ENCODE measurements at places on chromosomes 11 and 22.

- no peak for DNase-seq
These were observed 99.6 kb upstream of the GRAMD1B start for GRCh38 chr11:123330471-123330870.

DNA sequence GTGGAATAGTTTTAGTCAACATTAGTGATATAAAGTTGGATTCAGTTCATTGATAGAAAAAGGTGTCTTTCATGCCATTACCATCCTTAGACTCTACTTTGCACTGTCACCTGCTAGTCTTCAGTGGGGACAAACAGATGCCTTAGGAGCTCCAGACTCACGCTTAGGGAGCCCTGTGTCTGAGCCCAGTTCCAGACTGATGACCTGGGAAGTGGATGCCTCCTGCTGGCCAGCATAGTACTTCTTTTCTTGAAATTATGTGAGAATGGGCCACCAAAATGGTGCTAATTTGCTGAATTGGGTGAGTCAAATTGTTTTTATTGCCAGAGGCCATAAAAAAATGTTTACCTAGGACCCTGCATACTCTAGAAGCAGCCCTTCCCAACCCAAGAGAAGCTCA lies 53.9 kb downstream of the NOX4 start:
- DNase-seq, result no peak

GRCh38 chr11:133545199-133545803 lies 13.0 kb upstream of the OPCML start:
- DNase-seq, result peak; percentile 13

DNA sequence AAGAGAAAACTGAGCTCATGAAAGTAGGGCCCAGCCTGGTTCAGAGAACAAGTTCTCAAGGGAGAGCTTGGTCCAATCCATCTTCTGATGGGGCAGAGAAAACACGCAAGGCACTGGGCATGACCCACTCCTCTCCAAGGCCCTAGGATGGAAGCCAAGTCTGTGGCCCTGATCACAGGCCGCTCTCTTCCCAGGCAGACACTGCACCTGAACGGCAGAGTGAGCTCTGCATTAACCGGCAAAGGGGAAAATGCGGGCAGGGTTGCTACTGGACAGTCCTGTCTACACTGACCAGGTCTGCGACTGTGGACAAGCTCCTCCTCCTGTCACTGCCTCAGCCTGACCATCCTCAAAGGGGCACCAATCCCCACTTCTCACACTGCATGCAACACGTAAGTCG lies 49.3 kb downstream of the SGSM3 start:
- no peak for DNase-seq

GRCh38 chr11:64858467-64859263 lies 14.2 kb upstream of the CDC42BPG start:
- no peak for DNase-seq

DNA sequence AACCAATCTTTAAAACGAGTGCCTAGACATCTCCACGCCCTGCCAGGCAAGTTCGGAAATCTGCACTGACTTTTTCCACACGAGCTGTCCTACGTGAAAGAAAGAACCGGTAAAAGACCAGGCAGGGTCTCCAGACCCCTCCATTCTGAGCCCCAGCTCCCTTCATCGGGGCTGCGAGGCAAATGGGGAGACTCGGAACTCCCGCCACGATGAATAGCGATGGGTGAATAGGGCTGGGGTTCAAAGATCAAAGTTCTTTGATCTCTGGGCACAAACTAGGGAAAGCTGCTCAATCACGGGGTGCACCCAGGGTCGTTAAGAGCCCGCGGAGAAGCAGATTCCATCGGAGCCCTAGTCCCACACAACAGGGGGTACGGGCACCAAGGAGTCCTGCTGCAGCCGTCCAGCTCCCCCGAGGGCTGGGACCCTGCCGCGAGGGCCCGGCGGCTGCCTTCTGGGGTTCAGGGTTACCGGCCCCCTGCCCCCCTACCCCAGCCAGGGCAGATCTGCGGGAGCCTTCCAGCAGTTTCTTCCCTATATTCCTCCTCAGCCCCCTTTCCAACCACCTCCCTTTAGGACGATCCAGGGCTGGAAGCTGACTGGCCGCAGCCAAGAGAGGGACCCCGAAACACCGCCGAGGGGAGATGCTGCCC lies 1.1 kb downstream of the LRP4 start:
- DNase-seq, result no peak

DNA sequence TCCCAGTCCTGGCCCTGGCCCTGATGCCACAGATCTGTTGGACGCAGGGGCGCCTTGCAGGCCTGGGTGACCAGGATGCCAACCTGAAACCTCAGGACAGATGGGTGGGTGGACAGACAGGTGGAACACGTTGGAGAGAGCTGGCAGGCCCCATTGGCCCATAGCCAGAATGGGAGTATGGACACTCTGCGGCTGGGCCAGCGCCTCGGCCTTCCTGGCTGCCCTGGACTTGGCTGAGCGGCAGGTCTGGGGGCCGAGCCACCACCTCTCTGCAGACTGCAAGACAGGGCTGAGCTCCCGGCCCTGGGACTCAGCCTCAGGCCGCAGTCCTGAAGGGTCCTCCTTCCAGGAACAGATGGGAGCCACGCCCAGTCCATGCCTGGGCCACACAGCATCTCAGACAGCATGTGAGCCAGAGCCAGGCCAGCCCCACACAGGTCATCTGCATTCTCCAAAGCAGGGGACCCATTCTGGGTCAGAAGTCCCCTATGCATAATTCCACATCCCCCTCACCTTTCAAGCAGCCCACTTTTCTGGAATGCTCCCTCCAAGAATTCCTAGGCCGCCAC lies 14.1 kb downstream of the WNT7B start:
- DNase-seq, result no peak

GRCh38 chr22:25080855-25081254 lies 118.8 kb upstream of the CRYBB3 start:
- DNase-seq, result no peak

GRCh38 chr22:32684822-32685187 lies 116.7 kb upstream of the TIMP3 start:
- no peak for DNase-seq

- no peak for DNase-seq
These were observed 4.9 kb downstream of the USP18 start for GRCh38 chr22:18154821-18155390.

DNA sequence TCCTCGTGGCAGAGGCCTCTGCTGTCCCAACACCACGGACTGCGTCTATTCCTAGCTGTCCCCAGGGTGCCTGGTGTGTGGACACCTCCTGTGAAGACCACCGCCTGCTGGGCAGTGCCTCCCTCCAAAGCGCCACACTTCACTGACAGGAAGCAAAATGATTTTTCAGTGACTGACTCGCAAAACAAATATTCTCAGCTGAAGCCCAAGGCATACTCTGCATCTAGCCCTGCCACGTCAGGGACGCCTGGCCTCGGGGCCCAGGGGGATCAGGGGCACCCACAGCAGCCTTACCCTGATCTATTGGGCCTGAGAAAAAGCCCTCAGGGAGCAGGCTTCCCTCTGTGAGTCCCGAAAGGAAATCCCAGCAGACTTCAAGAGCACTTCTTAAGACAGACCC lies 2.2 kb downstream of the BRD1 start:
- DNase-seq, result no peak

DNA sequence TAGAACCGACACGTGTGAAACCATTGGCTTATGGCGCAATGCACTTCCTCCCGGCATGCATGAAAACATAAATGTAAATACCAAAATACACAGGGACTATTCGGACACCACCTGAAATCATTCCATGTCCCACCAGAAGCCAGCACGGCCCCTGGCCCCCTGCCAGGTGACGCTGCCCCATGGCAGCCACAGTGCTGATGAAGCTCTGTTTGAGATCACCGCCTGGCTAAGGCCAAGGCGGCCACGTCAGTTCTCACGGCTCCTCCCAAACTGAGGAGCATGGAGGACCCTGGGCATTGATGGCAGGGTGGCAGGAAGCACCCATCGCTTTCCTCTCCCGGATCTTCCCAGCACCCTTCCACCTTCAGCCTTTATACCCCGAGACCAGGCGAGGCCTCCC lies 89.5 kb downstream of the CDKN1C start:
- DNase-seq, result no peak

DNA sequence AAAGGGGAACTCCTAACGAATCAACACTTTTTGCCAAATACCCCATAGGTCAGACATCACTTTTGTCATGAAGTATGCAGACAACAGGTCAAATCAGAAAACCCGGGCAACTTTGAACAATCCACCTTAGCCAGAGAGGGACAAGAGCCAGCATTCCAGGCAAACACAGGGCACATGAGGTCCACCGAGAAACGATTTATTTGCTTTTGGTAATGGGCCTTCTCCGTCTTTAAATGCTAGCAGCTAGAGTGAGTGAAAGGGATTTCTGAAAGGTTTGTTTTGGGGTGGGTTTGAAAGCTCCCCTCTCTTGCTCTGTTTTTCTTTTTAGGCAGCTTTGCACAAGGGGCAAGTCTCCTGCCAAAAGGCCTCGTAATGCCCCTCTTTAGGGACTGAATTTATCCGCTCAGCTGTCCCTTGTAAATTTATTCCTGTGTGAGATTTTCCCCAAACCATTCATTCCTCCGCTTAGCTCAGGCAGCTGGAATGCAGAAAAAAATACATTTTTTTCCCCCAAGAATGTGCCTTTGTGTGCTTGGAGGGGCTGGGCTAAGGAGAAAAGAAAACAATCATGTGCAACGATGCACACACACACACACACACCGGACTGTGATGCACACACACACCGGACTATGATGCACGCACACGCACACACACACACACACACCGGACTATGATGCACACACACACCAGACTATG lies 196.9 kb downstream of the SNX19 start:
- DNase-seq, result no peak

- no peak for DNase-seq
These were observed 44.7 kb upstream of the CD5 start for GRCh38 chr11:61057615-61058014.

DNA sequence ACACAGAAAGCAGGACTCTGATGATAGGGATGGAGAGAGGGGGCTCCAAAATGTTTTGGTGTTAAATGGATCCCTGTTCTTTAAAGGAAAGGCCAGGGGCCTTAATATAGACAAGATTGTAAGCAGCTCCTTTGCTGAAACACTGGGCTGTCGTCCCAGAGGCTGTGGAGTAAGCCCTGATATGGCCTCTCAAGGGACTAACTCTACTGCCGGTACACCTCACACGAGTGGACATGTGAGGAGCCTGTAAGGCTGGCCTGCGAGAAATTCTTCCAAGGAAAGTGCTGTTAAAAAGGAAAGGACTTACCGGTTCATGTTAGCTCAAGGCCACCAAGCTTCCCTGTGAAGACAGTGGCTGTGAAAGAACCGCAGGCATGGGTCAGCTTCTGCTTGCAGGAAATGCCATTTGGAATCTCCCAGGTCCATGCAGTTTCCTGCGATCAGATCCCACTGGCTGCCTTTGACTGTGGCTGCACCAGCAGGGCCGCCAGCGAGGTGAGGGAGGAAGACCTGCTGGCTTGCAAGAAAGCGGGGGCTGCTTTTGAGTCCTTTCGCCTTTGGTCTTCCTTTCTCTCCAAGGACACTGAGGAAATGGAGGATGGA lies 106.6 kb downstream of the PRR5L start:
- DNase-seq, result no peak

GRCh38 chr11:3202759-3203158 lies 15.9 kb downstream of the MRGPRG start:
- no peak for DNase-seq

DNA sequence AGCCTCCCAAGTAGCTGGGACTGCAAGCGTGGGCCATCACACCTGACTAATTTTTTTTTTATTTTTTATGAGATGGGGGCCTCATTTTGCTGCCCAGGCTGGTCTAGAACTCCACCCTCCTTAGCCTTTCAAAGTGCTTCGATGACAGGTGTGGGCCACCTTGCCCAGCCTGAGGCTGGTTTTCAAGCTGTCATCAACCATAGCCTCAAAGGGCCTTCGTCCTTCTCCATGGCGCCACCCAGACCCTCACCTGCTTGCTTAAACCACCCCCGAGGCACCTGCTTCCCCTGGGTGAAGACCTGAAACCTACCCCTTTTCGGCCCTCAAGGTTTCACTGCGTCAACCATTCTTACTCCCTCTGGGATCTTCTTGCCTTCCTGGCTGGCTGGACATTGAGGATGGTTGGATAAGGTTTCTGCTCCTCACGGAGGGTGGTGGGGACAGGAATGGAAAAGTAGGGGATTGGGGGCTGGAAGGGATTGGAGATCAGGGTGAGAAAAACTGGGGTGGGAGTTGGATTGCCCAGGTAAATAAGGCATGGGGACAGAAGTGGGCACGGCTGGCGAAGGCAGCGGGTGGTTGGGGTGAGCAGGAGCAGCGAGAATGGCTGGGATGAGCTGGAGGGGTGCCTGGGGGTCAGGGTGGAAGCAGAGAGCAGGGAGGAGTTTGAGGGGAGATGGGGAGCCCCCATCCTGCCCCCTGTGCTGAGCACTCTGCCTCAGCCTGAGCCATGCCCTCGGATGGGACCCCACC lies 2.8 kb upstream of the ACR start:
- DNase-seq, result no peak

DNA sequence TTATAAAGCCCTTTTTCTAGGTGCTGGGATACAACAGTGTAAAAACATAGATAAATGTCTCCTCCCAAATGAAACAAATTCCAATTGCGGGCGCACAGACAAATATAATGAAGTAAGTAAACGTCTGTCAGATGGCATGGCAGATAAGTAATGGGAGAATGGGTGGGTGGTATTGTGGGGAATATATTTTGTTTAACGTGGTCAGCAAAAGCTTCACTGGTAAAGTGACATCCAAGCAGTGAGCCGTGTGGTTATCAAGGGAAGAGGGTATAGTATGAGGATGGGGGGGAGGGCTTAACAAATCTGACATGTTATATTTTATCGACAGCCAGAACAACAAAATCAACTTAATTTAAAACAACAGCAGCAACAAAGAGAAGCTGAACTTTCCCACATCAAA lies 1.2 kb downstream of the SVIP start:
- no peak for DNase-seq

DNA sequence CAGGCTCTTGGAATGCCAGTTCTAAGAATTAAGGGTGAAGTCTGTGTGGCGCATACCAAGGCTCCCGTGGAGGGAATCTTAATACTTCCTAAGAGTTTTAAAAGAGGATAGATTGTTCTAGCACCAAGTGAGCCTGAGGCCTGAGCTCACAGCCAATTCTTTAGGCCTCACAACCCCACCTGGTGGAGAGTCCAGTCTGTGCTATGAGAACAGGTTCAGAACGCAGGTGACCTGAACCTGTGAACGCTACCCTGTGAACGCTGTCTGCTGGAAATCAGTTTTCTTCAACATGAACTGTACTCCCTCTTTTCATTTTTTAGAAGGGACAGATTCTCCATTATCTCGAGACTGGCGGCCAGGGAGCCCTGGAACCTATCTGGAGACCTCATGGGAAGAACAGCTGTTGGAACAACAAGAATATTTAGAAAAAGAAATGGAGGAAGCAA lies 43.2 kb upstream of the DLAT start:
- DNase-seq, result peak; percentile 57

GRCh38 chr11:9982127-9982795 lies 311.8 kb downstream of the SBF2 start:
- no peak for DNase-seq

GRCh38 chr22:50599816-50600455 lies 657 bp upstream of the MAPK8IP2 start:
- no peak for DNase-seq
